Hepatocyte (in vitro differentiated cells): ENCODE measurements at places on chromosomes 3 and 15. TPM values are rescaled to one million over a fixed set of nuclear protein-coding genes. Genes with fewer than 3 reads are reported as not detected.

The TMEM207 gene
- 2.1 and 2.9 TPM in 2 replicates for total RNA-seq

The IL16 gene
- total RNA-seq: 1.1 and 3.3 TPM in 2 replicates

The ANKUB1 gene
- not detected in 2 replicates for total RNA-seq

The CORO2B gene
- 1.2 and 2.9 TPM in 2 replicates for total RNA-seq

The PAQR5 gene
- total RNA-seq: 2.1 and 2.6 TPM in 2 replicates

The CPB1 gene
- not detected in 2 replicates for total RNA-seq

The GALNT15 gene
- 1.4 and 1.9 TPM in 2 replicates for total RNA-seq

The TNNC1 gene
- 15.0 and 16.1 TPM in 2 replicates for total RNA-seq

The ALPK3 gene
- total RNA-seq: 25.3 and 25.9 TPM in 2 replicates

The WDR76 gene
- 4.7 and 7.6 TPM in 2 replicates for total RNA-seq

The MYRIP gene
- 0.57 and 0.80 TPM in 2 replicates for total RNA-seq

The CTXN2 gene
- total RNA-seq: 0.12 TPM in 1 of 2 replicates, not detected in the other

The GLCE gene
- total RNA-seq: 36.8 and 37.9 TPM in 2 replicates

The RSRC1 gene
- total RNA-seq: 34.1 and 37.5 TPM in 2 replicates

The CDC25A gene
- total RNA-seq: 5.3 and 7.9 TPM in 2 replicates

The LDHAL6B gene
- not detected in 2 replicates for total RNA-seq

The THPO gene
- 1.5 and 1.8 TPM in 2 replicates for total RNA-seq

The OCA2 gene
- total RNA-seq: 22.6 and 25.1 TPM in 2 replicates

The NAALADL2 gene
- total RNA-seq: 15.3 and 16.7 TPM in 2 replicates

The NMD3 gene
- total RNA-seq: 52.5 and 57.2 TPM in 2 replicates

The GOLGA8B gene
- total RNA-seq: 30.4 and 38.7 TPM in 2 replicates

The NR2E3 gene
- total RNA-seq: 0.12 TPM in 1 of 2 replicates, not detected in the other

The GOLGA8J gene
- 0.13 TPM in 1 of 2 replicates, not detected in the other for total RNA-seq

The DAZL gene
- total RNA-seq: 0.33 TPM in 1 of 2 replicates, not detected in the other

The FSD2 gene
- total RNA-seq: 0.04 TPM in 1 of 2 replicates, not detected in the other

The EEF1AKMT4 gene
- 8.4 and 9.8 TPM in 2 replicates for total RNA-seq

The DISP2 gene
- total RNA-seq: 0.12 and 1.0 TPM in 2 replicates

The UCN2 gene
- 0.08 and 0.30 TPM in 2 replicates for total RNA-seq

The PRSS50 gene
- 0.33 and 1.1 TPM in 2 replicates for total RNA-seq

The PLS1 gene
- 21.1 and 22.8 TPM in 2 replicates for total RNA-seq

The EIF4E3 gene
- 4.1 and 5.4 TPM in 2 replicates for total RNA-seq

The SLC2A2 gene
- 123 and 133 TPM in 2 replicates for total RNA-seq

The GOLGA6L10 gene
- total RNA-seq: 0.28 and 1.3 TPM in 2 replicates

The CCR3 gene
- total RNA-seq: 0.40 TPM in 1 of 2 replicates, not detected in the other

The ZBTB47 gene
- 12.3 and 14.2 TPM in 2 replicates for total RNA-seq

The GABRR3 gene
- not detected in 2 replicates for total RNA-seq

The GABRB3 gene
- total RNA-seq: 1.8 and 3.4 TPM in 2 replicates

The SCN11A gene
- total RNA-seq: 3.7 and 3.9 TPM in 2 replicates

The ECT2 gene
- 11.2 and 16.7 TPM in 2 replicates for total RNA-seq

The ITGA11 gene
- total RNA-seq: 4.7 and 9.7 TPM in 2 replicates

The CSPG4 gene
- 3.2 and 6.4 TPM in 2 replicates for total RNA-seq

The ELL3 gene
- total RNA-seq: 5.0 and 7.7 TPM in 2 replicates

The ATP10A gene
- 0.77 and 1.4 TPM in 2 replicates for total RNA-seq

The ANKRD63 gene
- 0.30 TPM in 1 of 2 replicates, not detected in the other for total RNA-seq

The GABRG3 gene
- 0.43 and 1.0 TPM in 2 replicates for total RNA-seq

The ROPN1 gene
- not detected in 2 replicates for total RNA-seq

The ITPKA gene
- total RNA-seq: 18.5 and 20.5 TPM in 2 replicates

The LARP6 gene
- total RNA-seq: 31.9 and 45.9 TPM in 2 replicates

The IQCF5 gene
- total RNA-seq: not detected in 2 replicates

The ANKRD34C gene
- total RNA-seq: 0.04 TPM in 1 of 2 replicates, not detected in the other

The WDR5B gene
- total RNA-seq: 6.4 and 8.2 TPM in 2 replicates

The CXCR6 gene
- total RNA-seq: not detected in 2 replicates

The CCDC66 gene
- total RNA-seq: 17.7 and 25.7 TPM in 2 replicates

The GNAT1 gene
- not detected in 2 replicates for total RNA-seq

The SIDT1 gene
- total RNA-seq: 0.90 and 4.9 TPM in 2 replicates

The PARL gene
- 32.3 and 35.2 TPM in 2 replicates for total RNA-seq

The AP3B2 gene
- total RNA-seq: 2.3 and 4.5 TPM in 2 replicates

The CPLX3 gene
- total RNA-seq: not detected in 2 replicates

The SLC12A1 gene
- total RNA-seq: not detected in 2 replicates
